ENCODE measurements at places on chromosomes 4 and X.

DNA sequence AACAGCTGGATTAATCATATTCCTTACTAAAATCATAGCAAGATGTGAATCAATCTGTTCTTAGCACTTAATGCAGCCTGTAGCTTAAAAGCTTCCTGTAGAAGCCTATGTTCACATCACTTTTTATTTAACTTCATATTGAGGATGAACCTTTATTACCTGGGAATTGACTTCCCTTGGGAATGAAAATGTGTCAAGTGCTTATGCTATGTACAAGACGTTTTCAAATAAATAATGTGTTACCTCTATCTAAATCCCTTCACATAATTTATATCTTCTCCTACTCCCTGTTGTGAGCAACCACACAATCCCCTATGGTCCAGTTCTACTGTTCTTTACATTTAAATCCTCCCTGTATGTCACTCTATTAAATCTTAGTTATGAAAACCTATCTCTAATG is 633.1 kb downstream of the FSTL5 start:
- DNase-seq: no peak

DNA sequence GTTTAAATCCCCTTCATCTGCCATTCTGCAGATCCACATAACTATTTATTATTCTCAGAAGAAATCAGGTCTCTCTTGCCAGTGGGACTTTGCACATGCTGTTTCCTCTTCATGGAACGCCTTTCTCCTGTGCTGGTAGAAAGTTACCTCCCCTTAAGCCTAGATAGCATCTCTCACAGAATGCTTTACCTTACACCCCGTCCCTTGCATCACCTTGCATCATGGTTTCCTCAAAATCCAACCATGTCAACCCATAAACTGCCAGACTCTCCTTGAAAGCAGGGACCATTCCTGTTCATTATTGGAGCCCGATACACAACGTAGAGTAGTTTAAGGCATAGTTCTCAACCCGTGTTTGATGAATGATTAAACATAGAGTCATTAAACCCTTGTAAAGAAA is 396.2 kb upstream of the F9 start:
- DNase-seq: no peak

- no peak for DNase-seq
These were observed 1162.1 kb upstream of the IGFBP7 start for GRCh38 chr4:58272311-58272710.

- DNase-seq: no peak
These were observed 49.5 kb downstream of the CD99L2 start for GRCh38 chrX:150848914-150849365.

GRCh38 chrX:151737494-151737893 is 2.9 kb downstream of the CNGA2 start:
- DNase-seq: no peak

- DNase-seq: no peak
These were observed 17.1 kb upstream of the CPEB2 start for GRCh38 chr4:14985161-14985560.

DNA sequence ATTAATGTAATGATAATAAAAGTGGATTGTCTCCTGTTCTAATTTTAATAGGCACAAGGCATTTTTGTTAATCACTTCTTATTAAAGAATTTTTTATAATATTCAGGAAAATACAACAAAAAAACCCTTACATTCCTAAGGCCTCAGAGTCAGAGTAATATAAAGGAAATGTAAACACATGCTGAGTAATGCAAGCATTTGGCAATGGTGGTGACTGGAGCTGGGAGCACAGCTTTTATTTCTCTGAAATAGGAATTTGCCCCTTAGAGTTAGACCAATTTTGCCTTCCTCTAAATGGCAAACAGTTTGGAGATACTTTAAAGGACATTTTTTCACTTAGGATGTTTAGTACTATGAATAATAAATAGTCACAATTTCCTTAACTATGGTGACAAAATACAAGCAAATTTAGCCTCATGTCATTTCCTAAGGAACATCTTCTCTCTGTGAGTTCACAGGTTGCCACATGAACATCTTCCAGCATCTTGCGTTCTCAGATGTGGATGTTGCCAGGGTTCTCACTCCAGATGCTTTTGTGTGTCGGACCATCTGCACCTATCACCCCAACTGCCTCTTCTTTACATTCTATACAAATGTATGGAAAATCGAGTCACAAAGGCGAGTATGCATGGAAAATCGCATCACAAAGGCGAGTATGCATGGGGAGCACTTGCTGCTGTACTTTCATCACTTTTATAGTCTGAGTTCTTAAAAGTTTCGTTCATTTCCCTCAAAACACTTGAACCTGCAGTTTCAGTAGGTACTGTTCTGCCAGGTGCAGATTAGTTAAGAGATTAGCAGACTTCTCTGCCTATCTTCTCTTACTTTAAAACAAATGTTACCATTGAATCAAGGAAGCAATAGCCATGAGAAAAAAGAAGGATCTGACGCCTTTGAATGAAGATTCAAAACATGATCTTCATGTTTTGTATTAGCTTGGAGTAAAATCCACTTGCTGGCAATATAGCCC is 15.9 kb upstream of the F11 start:
- DNase-seq: no peak

All from activated CD4-positive, alpha-beta T cell treated with anti-CD3 and anti-CD28 coated beads for 1 hour (primary cell).